ENCODE measurements at places on chromosomes 11 and 22. TPM values are rescaled to one million over a fixed set of nuclear protein-coding genes. Genes with fewer than 3 reads are reported as not detected.
A peak's percentile ranks its signal among the peaks of the same experiment; 100 is the strongest.

DNA sequence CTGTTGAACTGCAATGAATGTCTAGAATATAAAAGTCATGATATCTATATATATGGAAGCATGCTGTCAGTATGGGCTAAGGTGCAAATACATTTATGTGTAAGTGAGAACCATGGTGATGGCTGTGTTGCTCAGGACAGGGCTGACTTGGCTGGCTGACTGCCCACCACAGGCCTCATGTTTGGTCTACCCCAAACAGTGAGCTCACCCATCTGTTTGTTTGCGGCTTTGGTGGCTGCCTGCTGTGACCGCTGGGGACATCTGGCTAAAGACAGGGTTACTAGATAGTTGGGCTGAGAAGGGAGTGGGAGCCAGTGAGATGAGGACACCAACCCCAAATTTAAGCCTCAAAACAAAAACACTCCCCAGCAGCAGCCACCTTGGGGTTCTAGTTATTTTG lies 6.3 kb downstream of the CD44 start:
- DNase-seq: no peak

GRCh38 chr11:45724153-45724552 lies 58.7 kb upstream of the CHST1 start:
- no peak for DNase-seq

GRCh38 chr22:29369460-29369859 lies 18.9 kb downstream of the AP1B1 start:
- DNase-seq: peak; percentile 82

DNA sequence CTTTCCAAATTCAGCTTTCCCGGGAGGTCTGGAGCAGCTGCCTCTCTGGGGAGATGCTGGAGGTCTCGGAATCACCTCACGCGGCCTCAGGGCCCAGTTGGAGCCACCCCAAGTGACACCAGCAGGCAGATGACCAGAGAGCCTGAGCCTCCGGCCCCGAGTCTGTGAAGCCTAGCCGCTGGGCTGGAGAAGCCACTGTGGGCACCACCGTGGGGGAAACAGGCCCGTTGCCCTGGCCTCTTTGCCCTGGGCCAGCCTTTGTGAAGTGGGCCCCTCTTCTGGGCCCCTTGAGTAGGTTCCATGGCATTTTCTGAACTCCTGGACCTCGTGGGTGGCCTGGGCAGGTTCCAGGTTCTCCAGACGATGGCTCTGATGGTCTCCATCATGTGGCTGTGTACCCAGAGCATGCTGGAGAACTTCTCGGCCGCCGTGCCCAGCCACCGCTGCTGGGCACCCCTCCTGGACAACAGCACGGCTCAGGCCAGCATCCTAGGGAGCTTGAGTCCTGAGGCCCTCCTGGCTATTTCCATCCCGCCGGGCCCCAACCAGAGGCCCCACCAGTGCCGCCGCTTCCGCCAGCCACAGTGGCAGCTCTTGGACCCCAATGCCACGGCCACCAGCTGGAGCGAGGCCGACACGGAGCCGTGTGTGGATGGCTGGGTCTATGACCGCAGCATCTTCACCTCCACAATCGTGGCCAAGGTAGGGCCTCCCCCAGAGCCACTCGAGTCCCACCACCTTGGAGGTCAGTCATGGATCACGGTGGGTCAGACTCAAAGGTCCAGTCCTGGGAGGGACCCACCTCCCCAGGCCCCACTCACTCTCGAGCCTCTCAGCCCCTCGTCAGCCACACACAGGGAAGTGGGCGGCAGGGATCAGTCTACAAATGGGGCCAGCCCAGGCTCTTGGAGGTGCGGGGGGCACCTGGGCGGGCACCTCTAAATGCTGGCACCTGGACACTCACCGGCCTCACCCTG lies 525 bp downstream of the SLC22A12 start:
- DNase-seq: peak; percentile 50

DNA sequence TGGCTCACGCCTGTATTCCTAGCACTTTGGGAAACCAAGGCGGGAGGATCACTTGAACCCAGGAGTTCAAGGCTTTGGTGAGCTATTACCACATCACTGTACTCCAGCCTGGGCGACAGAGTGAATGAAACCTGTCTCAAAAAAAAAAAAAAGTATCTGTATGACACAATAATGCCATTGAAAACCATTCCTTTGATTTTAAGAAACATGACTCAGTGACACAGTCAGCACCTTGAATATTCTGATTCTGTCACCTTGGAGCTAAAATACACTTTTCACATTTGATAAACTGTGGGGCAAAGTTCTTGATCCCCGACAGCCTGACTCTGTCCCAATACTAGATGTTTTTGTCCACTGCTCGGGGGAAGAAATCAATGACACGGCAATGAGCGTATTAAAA lies 16.7 kb upstream of the ELFN2 start:
- no peak for DNase-seq

- DNase-seq: no peak
Measured at GRCh38 chr11:11409901-11410300, 56.9 kb upstream of the CSNK2A3 start.

- DNase-seq: no peak
Measured at GRCh38 chr22:17358415-17358814, 10.8 kb upstream of the CECR2 start.

The CCDC15 gene
- total RNA-seq: 0.38 TPM

The MS4A6E gene
- not detected for total RNA-seq

DNA sequence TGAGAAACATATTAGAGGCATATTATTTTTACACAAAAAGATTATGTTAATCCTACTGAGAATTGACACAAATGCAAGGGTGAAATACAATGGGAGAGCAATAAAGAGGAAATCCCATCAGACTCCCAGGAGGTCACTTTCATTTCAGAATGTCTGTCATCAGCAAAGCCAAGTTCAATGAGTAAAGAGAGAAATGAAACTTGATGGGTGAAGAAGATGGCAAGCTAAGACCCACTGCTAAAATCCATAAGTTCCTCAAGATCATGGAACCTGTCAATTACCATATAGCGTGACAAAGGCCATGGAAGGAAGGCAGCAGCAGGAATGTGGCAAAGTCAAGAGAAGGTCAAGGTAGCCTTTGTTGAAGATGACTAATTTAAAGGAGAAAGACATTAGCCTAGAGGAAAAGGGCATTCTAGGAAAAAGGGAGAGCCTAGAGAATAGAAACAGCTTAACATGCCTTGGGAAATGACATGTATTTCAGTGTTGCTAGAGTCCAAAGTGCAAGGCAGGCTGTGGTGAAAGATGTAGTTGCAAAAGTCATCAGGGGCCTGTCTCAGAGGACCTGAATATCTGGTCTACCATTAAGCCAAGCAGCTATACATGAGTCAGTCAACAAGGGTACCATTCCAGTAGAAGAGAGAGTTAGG lies 43.1 kb downstream of the FAM168A start:
- no peak for DNase-seq

The TIGD3 gene
- total RNA-seq: 0.54 TPM

DNA sequence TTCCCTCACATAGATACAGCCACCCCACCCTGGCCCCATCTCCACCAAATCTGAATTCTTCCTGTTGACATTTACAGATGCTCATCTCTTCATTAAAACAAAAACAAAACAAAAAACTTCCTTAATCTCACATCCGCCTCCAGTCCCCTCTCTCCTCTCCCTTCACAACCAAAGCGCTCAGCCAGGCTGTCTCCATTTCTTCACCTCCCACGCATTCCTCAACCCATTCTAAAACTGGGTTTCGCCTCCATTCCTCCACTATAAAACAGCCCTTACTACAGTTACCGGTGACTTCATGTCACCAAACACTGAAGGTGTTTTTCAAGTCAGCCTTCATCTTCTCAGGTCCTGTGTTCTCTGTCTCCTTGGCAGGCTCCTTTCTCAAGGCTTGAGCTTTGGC lies 9.6 kb downstream of the BACE1-AS start:
- DNase-seq: no peak

DNA sequence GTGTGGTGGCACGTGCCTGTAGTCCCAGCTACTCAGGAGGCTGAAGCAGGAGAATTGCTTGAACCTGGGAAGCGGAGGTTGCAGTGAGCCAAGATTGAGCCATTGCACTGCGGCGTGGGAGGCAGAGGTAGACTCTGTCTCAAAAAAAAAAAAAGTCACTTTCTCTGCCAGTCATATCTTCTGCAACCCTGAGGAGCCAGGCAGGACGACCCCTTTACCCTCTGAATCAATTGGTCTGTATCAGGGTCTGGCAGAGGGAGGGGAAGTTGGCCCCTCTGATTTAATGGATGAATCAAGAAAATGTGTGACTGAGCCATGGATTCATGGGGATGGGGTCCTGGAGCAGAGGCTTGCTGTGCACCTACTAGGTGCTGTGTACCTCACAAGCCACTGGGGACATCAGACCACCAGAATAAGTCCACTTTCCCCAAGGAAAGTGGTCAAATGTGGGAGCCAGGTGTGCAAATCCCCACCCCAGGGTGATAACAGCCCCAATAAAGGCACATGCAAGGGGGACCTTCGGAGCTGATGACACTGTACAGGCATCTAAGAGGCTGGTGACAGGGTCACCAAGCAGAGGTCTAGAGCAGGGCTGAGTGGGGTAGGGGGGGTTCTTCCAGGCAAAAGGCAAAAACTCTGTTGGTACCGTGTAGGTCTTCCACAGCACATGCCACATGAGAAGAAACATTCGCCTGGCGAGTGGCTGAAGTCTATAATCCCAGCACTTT lies 29.0 kb downstream of the TXN2 start:
- no peak for DNase-seq

The NCF4 gene
- 9.4 TPM for total RNA-seq

The DNAL4 gene
- 10.0 TPM for total RNA-seq

Measured in Right ventricle myocardium inferior (tissue), 1 donor.